Stimulated activated CD4-positive, alpha-beta T cell treated with anti-CD3 and anti-CD28 coated beads, Interleukin-1b, Interleukin-23, amount 100 ng/mL, for 24 hours (primary cell): ENCODE measurements at places on chromosomes 2 and 18.

GRCh38 chr2:55006306-55006705 lies 43.9 kb downstream of the RTN4 start:
- no peak for DNase-seq

DNA sequence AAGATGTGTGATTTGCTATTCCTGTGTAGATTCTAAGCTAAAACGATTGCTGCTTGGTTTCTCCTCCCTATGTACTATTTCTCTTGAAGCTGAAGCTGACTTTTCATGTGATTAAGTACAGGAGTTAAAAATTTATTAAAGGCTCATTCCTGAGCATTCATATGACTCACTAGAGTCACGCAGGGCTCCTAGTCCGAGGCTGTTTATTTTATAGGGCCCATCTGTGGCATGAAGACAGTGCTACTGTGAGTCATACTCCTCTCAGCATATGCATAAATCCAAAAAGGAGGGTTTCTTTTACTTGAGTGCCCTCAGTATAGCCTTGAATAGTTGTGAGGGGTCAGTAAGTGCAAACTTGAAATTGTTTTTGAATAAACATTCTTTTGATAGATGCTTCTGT lies 378.8 kb downstream of the PTPRM start:
- no peak for DNase-seq

DNA sequence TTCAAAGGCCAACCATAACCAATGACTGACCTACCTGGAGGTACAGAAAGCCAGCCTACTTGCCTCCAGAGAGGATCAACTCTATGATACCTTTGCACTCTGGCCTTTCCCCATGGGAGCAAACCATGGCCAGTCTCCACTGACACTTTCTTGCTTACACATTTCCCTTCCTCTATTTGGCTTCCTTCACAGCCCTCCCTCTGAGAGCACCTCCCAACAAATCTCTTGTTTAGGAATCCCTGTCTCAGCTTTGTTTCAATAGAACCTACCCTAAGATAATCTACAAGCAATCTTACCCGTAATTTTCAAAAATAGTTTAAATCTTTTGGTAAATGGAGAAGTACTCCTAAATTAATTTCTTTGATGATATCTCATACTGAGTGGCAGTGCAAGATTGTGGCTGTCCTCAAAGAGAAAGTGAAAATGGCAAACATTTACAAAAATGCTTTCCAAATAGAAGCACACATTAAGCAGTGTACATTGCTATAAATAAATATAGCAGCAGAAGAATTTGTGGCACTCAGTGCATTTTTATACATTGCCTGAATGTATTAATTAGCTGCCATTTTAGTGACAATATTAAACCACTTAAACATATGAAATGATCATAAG lies 140.6 kb downstream of the CCDC148 start:
- DNase-seq = no peak

GRCh38 chr2:218963601-218964000 lies 4.1 kb downstream of the CDK5R2 start:
- no peak for DNase-seq

DNA sequence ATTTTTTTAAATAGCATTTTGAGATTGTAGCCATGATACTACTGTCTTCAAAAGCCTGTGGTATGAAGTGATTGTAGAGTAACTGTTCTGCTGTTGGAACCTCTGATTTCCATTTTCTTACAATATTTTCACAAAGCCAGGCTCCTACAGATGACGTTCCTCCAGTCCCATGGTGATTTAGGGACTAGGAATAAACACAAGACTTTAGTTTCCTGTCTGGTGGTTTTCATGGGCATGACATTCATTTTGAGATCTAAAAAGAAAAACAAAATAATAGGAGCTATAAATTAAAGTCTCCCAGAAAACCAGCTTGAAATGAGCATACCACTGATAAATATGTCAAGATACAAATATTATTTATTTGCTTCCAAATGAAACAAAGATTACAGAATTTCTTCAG lies 1223.5 kb upstream of the CELF4 start:
- DNase-seq = no peak

DNA sequence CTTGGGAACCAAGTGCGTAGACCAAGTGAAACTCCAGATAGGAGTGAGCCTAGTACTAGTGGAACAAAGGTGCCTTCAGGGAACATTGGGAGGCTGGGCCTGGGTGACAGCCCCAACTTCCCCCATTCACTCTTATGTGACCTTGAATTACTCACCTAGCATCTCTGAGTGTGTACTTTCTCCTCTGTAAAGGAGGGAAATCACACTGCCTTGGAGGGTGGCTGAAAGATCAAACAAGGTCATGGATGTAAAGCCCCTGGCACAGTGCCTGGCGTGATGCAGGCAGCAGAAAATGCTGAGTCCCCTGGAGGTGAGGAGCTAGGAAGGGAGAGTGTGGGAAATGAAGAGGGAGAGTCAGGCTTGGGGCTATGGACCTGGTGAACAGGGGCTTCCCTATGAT lies 45.9 kb downstream of the MARCO start:
- no peak for DNase-seq

- no peak for DNase-seq
Observed at GRCh38 chr18:3902676-3903075, 452.7 kb downstream of the TGIF1 start.

- no peak for DNase-seq
Observed at GRCh38 chr18:36406805-36407204, 109.3 kb downstream of the FHOD3 start.
